ENCODE measurements at places on chromosomes 1 and 21. TPM values are rescaled to one million over a fixed set of nuclear protein-coding genes. Genes with fewer than 3 reads are reported as not detected.

EPRS1 gene
- total RNA-seq: 80.8 TPM

KCNJ15 gene
- 1.5 TPM for total RNA-seq

DNA sequence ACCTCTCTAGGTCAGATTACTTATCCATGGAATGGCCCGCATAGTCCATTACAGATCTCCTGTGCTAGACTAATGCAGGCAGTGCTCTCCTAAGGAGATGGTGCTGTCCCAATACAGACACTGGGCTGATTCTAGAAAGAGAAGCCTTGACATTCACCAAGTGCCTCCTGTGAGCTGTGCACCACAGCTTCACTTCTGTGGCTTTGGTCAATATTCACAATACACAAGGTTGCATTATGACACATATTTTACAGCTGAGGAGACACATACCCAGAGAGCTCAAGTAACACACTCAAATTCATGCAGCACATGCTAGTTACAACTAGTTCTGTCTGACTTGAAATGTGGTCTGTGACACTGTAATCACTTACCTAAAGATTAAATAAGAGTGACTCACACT, 59.4 kb upstream of the LRRC8B start:
- DNase-seq: peak; percentile 12

DNA sequence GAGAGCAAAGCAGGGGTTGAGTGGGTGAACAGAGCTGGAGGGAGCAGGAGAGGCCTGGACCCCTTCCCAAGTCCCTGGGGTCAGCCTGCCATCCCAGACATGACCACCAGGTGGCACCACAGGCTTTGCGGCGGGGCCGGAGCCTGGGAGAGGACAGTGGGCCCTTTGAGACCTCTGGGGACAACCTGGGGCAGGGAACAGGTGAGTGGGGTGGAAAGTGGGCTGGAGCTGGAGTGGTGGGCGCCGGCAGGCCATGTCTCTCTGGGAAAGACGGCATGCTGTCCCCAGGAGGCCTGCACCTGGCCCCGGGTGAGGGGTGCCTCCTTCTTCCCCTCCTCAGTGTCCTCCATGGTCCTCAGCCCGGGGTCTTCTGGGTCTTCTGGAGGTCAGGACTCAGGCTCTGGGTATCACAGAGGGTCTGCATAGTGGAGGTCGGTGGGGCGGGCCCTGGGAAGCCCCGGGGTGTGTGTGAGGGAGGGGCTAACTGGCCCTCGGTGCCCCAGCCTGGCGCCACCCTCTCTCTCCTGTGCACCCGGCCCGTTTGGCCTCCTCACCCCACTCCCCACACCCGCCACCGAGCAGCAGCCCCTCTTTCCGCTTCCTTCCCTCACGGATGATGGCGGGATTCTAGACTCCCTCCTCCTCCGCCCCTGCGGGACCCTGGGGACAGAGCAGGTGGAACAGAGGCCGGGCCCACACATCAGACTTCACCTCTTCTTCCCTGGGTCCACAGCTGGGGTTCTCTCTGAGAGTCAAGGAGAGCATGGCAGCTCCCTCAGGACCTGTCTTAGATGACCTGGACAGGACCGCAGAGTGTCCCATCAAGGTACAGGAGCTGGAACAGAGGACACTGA, 28.5 kb upstream of the PKP1 start:
- DNase-seq: peak; percentile 34

DNA sequence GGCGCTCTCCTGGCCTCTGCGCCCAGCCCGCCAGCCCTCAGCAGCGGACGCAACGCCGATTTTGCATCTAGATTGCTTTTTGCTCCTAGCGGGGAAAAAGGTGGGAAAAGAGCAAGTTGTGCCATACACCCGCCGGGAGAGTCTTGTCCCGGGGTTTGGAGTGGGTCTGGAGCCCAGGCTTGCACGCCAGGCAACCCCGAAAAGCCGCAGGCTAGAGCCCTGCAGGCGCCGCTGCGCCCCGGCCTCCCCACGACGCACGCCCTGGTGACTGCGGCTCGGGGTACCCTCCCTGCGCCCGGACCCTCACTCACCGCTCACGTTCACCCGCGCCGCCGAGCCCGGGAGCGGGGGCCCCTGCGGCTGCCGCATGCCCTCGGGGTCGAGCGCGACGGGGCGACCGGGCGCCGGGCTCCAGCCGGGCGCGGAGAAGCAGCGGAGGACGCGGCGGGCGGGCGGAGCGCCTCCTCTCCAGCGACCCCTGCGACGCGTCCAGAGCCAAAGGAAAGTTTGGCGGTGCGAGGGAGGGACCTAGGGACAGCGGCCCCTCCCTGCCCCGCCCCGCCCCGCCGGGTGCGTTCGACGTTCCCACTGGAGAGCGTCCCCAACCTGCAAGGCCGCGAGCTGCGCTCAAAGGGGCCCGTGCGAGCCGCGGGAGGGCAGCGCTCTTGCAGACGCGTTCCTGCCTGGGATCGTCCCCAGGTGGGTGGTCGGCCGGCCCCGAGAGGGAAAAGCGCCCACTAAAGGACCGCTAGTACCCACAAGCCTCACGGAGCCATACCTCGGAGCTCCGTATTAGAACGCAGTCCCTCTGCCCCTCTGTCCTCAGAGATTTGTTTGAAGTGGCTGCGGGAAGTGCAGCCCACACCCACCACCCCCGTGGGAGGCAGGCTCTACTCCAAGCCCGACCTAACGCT, at the start of gene LPAR3:
TSS of gene LPAR3 (minus strand) at position 502 of the 914 bp plus-strand sequence. CDS start 27,086 bp downstream, outside the sequence.
- DNase-seq: peak; percentile 62

DNA sequence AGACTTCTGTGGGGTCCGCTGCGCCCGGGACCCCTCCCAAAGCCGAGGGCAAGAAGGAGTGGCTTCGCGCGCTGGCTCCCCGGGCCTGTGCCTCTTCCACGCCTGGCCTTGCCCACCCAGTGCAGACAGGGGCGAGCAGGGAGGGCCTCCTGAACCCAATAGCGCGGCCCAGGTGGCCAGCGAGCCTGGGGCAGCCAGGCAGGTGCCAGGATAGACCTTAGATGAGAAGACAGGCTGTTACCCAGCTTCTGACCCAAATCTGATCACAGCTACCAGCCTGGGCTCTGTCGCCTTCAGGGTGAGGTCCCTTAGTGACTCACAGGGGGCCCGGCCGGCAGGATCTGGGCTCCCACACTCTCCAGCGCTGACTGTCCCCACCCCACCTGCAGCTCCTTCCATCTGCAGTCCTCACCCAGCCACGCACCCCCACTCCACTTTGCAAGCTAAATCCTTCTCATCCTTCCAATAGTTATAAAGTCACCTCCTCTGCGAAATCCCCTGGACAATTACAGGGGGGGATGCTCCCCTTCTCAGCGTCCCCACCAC, 9.6 kb downstream of the CLEC20A start:
- DNase-seq: no peak

DNA sequence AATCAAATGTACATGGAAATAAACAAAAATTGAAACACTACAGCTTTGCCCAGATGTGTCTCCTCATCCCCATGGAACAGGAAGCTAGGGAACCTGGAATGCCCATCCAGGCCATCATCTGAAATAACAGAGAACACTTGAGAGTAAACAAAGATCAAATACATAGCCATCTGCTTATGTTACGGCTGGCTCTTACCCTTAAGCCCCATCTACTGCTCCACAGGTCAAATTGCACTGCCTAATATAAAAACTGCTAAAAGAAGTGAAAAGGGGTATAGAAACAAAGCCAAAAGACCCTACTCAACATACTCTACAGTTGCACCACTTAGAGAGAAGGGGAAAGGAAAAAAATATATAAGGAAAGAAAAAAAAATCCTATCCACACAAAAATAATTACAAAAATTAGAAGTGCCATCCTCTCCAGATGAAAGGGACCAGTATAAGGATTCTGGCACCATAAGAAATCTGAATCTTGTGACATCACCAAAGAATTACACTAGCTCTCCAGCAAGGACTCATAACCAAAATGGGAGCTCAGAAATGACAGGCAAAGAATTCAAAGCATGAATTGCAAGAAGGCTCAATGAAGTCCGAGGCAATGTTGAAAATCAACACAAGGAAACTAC, 26.9 kb downstream of the OR6Y1 start:
- peak; percentile 25 for DNase-seq

DNA sequence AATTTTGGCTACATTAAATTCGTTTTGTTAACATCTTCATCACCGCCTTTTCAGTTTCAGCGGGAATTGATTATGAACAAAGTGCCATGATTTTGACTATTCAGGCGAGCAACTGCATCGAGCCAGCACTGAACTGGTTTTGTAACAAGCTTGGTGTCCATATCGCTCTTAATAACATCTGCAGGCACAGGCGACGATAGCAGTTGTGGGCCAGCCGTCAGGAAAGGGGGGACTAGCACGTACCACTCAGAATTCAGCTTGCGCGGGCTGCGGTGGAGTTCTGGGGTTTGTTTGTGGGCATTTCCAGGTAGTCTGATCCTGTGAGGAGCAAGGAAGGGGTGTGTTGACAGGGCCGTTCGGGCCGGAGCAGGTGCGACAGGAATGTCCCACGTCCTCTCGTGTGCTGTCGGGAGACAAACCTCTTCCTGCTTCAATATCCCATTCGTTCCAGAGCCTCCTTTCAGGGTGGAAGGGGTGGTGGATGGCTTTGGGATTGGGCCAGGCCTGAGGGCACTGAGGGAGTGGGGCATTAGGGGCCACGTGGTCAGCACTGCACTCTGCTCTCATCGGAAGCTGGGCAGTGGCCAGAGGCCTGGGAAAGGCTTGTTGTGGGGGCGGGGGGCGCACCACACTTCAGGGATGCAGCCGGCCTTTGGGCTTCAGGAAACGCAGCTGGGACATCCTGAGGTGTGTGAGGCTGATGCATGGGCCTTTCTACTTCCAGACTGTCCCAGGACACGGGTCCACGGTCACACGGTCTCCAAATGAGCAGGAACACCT, 39.1 kb downstream of the SKI start:
- no peak for DNase-seq

- DNase-seq: peak; percentile 97
Measured at GRCh38 chr1:64000021-64000420, 203.4 kb upstream of the UBE2U start.

- no peak for DNase-seq
Measured at GRCh38 chr1:7557301-7557891, 213.7 kb upstream of the VAMP3 start.

DNA sequence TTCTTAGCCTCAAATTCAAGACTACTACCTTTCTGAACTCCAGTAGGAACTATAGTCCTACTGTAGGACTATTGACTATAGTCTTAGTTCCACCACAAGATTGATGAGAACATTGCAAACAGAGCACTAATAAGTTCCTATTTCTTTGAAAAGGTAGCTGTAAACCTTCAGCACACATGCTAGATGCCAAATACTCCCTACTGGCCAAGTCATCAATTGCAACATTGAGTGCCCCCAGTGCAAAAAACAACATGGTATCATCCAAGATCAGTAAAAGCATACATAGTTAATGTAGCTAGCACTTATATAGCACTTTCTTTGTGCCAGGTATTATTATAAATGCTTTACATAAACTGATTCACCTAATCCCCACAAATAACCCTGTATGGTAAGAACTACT, 99.8 kb downstream of the MRPL39 start:
- no peak for DNase-seq

GRCh38 chr1:53242381-53242780, 4.1 kb upstream of the MAGOH start:
- no peak for DNase-seq

DNA sequence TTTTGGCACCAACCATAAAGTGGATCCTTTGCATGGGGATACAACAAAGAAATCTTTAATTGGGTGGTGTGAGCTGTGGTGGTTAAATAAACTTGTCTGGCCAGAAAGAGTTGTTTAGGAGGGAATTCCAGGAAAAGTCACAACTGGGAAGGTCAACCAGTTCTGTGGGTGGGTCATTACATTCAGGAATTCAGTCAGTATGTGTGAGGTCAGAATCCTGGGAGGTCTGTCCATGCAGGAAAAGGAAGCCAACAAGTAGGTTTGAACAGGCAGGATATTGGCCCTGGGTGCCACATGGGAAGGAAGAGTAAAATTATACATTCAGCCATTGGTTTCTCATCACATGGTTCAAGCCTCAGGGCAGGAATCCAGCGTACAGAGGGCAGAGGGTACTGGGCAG, 162.3 kb upstream of the ADAMTS5 start:
- no peak for DNase-seq
